ENCODE measurements at places on chromosomes 11 and 22.

DNA sequence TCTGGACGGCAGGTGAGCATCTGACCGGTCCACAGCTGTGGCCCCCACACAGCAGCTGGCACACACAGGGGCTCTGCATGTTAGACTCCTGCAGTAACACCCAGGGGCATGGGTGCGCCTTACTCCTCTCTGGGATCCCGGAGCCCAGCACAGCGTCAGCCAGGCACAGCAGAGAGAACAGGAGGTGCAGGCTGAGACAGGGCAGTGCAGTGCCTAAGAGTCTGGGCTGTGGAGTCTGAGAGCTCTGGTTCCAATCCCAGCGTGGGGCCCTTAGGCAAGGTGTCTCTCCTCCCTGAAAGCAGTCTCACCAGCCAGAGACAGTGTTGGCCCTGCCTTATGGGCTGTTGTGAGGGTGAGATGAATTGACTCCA lies 2.3 kb downstream of the NUDT8 start:
- H3K4me3 ChIP-seq = no peak overlapping the region
- H3K4me1 ChIP-seq = peaks cover 37% of the 10 kb centered on the region
- H3K27me3 ChIP-seq = peaks cover 9% of the 10 kb centered on the region
- no peak overlapping the region for H3K27ac ChIP-seq
- DNase-seq = no peak

- H3K4me3 ChIP-seq = no peak overlapping the region
- peaks cover 14% of the 10 kb centered on the region for H3K4me1 ChIP-seq
- no peaks in the 10 kb centered on the region for H3K27me3 ChIP-seq
- no peak for DNase-seq
These were observed 20.0 kb upstream of the TUB start for GRCh38 chr11:8060801-8061554.

- peaks cover 6% of the 10 kb centered on the region for H3K27me3 ChIP-seq
- DNase-seq = no peak
- peaks cover 26% of the 10 kb centered on the region for H3K4me1 ChIP-seq
- 0 out of 2 replicates have a peak overlapping the region, but pooled peaks have one; percentile 47 for H3K27ac ChIP-seq
These were observed 1.5 kb downstream of the SIDT2 start for GRCh38 chr11:117180020-117180419.

GRCh38 chr11:117045196-117045595 lies 53.0 kb downstream of the SIK3 start:
- no peaks in the 10 kb centered on the region for H3K36me3 ChIP-seq
- H3K4me3 ChIP-seq = no peak overlapping the region
- no peaks in the 10 kb centered on the region for H3K27me3 ChIP-seq
- DNase-seq = no peak

DNA sequence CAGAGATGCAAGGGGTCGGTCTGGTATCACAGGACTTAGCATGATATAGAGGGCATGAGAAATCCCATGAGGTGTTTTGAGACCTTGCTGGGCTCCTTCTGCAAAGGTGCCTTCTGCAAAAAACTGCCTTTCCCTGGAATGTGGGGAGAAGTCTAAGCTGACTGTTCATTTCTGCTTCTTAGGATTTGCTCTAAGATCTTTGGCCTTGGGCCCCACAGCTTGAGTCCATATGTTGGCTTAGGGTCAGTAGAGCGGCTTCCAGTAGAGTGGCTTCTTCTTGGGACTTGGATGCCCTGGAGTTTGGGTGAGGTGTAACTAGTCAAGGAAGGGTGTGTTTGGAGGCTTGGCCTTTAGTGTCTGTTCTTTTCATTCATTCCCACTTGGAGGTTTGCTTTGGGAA lies 37.0 kb downstream of the AMPD3 start:
- peaks cover 13% of the 10 kb centered on the region for H3K36me3 ChIP-seq
- peaks cover 17% of the 10 kb centered on the region for H3K4me1 ChIP-seq
- no peak overlapping the region for H3K4me3 ChIP-seq
- H3K27me3 ChIP-seq = peaks cover 3% of the 10 kb centered on the region
- no peak overlapping the region for H3K27ac ChIP-seq
- no peak for DNase-seq

DNA sequence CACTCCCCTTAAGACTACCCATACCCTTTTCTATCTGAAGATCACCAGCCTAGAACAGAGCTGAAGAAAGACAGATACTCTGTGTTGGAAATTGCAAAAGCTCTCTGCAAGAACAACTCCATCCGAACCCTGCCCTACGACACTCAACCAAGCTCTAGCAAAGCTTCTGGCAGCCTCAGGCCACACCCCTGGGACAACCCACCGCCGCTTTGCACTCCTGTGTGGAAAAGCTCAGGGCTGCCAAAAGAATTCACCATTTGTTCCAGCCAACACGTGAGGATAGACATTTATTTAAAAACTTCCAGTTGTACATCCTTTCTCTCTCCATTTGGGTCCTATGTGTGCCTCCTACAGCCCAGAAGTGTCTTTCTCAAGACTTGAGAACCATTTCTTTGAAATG lies 62.4 kb upstream of the CD5 start:
- H3K4me3 ChIP-seq = no peak overlapping the region
- H3K4me1 ChIP-seq = peaks cover 14% of the 10 kb centered on the region
- no peak overlapping the region for H3K27ac ChIP-seq
- no peaks in the 10 kb centered on the region for H3K36me3 ChIP-seq
- DNase-seq = no peak

Data from WTC11 (cell line).